ENCODE measurements at places on chromosomes 6 and 20.
A peak's percentile ranks its signal among the peaks of the same experiment; 100 is the strongest.

GRCh38 chr6:31074401-31074800 lies 38.0 kb downstream of the C6orf15 start:
- no peak for DNase-seq

GRCh38 chr20:768426-768978 lies at the start of gene SLC52A3:
SLC52A3 (minus strand) TSS chr20:768500; CDS start chr20:765774, 2,726 bp downstream.
- DNase-seq, result no peak

- no peak for DNase-seq
Observed at GRCh38 chr6:123658848-123659247, 22.1 kb upstream of the TRDN start.

GRCh38 chr6:66126358-66126757 lies 419.3 kb upstream of the EYS start:
- no peak for DNase-seq

- DNase-seq, result no peak
Observed at GRCh38 chr6:158561321-158561884, 1.5 kb downstream of the TMEM181 start.

GRCh38 chr6:2753110-2753489 lies 2.4 kb upstream of the MYLK4 start:
- DNase-seq, result no peak

GRCh38 chr6:42989923-42990322 lies 5.6 kb downstream of the PPP2R5D start:
- no peak for DNase-seq

GRCh38 chr6:72643214-72643613 lies 21.4 kb downstream of the KCNQ5 start:
- DNase-seq, result no peak

GRCh38 chr6:131724114-131724513 lies 13.3 kb upstream of the CTAGE9 start:
- DNase-seq, result no peak

DNA sequence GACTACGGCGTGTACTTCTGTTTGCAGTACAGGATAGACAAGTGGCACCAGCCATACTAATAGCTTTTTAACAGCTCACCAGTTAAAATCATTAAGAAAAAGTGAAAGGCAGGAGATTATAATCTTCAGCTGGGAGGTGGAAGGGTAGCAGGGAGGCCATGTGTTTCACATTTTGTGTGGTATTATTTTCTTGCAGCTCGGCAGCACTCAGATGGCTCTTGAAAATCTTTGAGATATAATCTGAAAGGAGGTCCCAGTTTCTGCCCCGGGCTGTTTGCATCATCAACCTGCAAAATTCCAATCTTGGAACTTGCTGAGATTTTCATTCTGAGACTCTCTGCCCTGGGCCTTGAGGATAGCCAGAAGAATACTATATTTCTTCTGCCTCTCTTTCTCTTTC lies 87.5 kb upstream of the HDAC2 start:
- DNase-seq, result no peak

GRCh38 chr6:131362696-131363095 lies 210.3 kb upstream of the ARG1 start:
- DNase-seq, result no peak

DNA sequence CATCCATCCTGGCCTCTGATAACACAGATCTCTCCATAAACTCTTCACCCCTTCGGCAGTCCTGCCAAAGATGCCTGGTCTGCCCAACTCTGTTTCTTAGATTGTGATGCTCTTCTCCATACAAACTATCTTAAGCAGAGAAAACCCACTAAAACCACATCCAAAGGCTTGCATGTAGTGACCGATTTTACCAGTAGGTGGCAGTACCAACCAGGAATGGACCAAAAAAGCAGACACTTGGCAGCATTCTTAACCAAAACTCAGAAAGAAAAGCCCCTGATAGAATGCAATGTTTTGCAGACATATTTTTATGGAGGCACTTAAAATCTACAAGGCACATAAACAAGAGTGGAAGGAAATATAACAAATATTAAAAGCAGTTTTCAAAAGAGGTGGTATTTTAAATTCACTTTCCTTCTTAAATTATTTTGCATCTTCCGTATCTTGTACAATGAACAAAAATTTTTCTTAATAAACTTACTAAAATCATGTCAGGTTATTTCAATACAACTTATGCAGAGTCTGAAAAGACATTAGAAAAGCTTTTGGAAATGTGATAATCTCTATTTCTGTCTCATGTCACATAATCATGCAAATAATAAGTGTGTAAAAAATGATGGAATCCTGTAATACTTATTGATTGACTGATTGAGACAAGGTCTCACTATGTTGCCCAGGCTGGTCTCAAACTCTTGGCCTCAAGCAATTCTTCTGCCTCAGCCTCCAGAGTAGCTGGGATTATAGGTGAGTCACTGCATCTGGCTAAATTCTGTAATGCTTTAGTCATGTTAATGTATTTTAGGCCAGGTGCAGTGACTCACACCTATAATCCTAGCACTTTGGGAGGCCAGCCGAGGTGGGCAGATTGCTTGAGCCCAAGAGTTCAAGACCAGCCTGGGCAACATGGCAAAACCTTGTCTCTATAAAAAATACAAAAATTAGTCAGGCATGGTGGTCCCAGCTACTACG lies 29.4 kb downstream of the LRP11 start:
- DNase-seq, result no peak

- DNase-seq, result peak; percentile 73
Observed at GRCh38 chr20:63854766-63855362, 6.4 kb upstream of the ABHD16B start.

GRCh38 chr20:62788607-62789006 lies 7.7 kb upstream of the MRGBP start:
- DNase-seq, result no peak

- no peak for DNase-seq
Observed at GRCh38 chr20:54163402-54163801, 10.4 kb downstream of the CYP24A1 start.
